ENCODE measurements at places on chromosomes 12 and 14. TPM values are rescaled to one million over a fixed set of nuclear protein-coding genes. Genes with fewer than 3 reads are reported as not detected.

KRT79 gene
- total RNA-seq = not detected

- DNase-seq = no peak
These were observed 162.1 kb downstream of the ESRRB start for GRCh38 chr14:76537906-76538647.

GARIN6 gene
- total RNA-seq = not detected

DNA sequence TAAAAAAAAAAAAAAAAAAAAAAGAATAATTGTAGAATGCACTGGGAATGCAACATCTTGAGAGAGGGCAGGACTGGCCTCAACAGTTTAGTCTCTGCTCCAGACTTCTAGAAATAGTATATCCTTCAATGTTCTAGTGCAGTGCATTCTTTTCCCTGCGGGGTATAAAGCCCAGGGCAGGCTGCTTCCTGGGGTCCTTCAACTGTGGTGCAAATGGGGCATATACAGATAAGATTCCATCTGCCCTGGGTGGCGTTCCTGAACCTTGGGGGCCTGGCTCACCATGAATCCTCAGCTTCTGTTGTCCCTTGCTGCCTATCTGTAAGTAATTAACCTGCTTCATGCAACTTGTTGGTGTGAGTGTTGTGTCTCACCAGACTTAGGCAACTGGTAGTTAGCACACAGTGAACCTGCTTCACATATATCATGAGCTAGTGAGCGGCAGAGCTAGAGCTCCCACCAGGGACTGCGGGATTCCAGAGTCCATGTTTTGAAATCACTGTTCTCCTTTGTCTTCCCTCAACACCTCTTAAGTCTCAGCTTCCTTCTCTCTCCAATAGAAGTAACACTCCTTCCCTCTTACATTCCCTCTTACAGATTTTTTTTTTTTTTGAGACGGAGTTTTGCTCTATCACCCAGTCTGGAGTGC is 177.6 kb downstream of the SUDS3 start:
- DNase-seq = peak; percentile 85

GRCh38 chr12:90404071-90404470 is 550.9 kb downstream of the CCER1 start:
- DNase-seq = no peak

DNA sequence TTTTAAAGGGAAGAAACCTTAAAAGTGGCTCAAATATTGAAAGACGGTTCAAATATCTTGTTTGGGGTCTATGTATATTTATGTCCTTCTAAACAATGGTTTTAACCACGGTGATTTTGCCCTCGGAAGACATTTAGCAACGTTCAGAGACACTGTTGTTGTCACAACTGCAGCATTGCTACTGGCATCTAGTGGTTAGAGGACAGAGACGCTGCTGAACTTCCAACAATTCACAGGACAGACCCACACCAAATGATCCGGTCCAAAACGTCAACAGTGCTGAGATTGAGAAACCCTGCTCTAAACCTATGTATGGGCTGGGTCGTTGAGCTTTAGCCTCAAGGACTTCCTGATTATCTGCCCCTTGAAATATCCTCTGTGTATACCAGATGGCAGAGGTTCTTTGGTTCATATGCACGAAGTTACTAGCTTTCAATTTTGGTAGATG is 1.7 kb downstream of the ANGEL1 start:
- no peak for DNase-seq

GRCh38 chr12:63944586-63945228 is 100.2 kb downstream of the SRGAP1 start:
- DNase-seq = no peak

DNA sequence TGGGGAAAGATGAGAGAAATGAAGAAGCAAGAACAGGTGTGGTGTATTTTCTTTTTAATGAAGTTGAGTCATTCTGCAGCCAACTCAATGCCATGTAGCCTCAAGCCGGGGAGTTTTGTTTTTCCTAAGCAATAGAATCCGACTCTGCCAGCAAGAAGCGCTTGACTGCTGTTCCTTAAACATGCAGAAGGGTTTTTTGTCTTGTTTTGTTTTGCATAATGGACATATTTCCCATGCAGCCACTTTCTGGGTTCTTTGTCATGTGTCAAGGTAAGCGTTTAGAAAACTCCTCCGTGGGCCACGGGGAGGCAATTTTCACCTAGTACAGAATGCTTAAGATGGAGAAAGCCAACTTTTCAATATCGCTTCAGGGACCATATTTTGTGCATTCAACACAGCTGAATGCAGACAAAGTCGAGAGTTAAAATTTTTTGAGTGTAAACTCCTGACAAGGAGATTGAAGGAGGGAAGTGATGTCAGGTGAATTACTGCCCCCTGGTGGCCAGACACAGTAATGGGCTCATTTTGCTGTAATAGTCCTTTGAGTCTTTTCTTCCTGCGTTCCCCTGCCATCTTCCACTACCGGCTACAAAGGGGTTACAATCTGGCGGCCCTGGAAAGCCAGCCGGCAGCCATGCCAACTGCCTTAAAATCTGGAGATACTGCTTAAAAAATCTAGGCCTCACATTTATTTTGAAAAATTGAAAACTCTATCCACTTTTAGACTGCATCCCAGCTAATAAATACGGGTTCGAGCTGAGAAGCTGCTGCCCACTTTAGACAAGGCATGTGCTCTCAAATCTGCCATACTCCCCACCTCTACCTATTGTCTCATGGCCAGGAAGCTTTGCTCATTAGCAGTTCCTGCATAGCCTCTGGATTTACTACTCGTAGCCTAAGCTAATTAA is 3.2 kb upstream of the FICD start:
- DNase-seq = peak; percentile 95

DNA sequence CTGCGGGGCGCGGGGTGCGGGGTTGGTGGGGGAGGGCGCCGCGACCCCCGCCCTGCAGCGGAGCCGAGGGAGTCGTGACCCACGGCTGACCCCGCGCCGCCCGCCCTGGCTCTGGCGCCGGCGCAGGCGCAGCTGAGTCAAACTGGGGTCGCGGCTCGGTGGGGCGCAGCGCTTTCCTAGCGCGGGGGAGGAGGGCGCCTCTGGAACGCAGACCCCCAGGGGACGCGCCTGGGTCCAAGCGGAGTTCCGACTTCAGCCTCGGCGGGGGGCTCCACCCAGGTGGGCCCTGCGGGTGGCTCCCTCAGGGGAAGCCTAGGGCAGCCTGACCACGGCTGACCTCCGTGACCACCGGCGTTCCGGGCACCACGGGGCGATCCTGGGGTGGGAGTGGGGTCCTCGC is 467 bp upstream of the ANHX start:
- no peak for DNase-seq
